Kidney (tissue), 22 donors: ENCODE measurements at places on chromosomes 3 and 15. TPM values are rescaled to one million over a fixed set of nuclear protein-coding genes. Genes with fewer than 3 reads are reported as not detected.
A peak's percentile ranks its signal among the peaks of the same experiment; 100 is the strongest.

DNA sequence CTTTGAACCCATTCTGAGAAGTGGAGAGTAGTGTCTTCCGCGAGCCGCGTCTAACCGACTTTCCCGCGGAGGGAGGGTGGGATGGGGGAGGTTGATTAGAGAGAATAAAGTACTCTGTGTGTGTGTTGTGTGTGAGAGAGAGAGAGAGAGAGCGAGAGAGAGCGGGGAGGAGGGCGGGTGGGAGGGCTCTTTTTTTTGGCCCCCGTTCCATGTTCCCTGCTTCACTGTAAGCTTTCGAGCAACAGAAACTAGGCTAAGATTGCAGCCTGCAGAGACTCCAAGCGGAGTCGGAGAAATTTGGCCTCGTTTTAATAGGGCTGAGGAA lies 1.6 kb upstream of the MEIS2 start:
- no peaks in the 10 kb centered on the region for H3K4me1 ChIP-seq
- peak overlapping the region; percentile 66 for H3K4me3 ChIP-seq
- H3K27ac ChIP-seq = peak overlapping the region; percentile 95

PIERCE2 gene
- total RNA-seq = 2.7 TPM

DNA sequence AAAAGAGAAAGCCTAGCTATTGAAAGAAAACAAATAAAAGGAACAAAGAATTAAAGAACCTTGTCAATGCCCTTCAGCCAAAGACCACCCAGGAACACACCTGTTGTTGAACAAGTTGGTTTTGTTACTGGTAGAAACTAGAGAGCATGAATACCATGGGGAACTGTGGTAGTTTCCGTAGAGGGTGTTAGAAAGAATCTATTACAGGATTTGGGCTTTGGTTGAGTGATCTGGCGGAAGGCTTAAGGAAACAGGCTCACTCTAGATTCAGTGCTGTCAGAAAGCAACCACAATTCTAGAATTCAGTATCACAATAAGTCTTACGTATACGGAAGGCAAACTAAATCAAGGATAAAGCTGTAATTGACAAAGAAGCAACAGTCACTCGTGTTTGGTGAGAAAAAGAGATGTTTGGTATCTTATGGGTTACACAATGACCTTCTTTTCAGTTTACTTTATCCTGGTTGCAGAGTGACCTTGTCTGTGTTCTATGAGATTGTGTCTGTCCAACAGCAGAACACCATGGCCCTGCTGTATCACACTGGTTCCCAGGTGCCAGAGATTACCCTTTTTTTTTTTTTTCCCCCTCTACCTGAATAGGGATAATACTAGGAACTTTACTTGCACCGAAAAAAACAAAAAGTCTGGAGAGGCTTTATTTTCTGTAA lies 265.9 kb downstream of the SHQ1 start:
- peak; percentile 38 for DNase-seq
- no peaks in the 10 kb centered on the region for H3K4me1 ChIP-seq
- no peaks in the 10 kb centered on the region for H3K36me3 ChIP-seq
- no peak overlapping the region for H3K4me3 ChIP-seq
- H3K27me3 ChIP-seq = no peaks in the 10 kb centered on the region
- no peak overlapping the region for H3K27ac ChIP-seq

HESX1 gene
- 0.79 TPM for total RNA-seq

GRCh38 chr15:66863390-66864085 lies 161.5 kb downstream of the SMAD6 start:
- DNase-seq = no peak
- no peaks in the 10 kb centered on the region for H3K36me3 ChIP-seq
- H3K4me1 ChIP-seq = no peaks in the 10 kb centered on the region
- no peak overlapping the region for H3K4me3 ChIP-seq
- no peaks in the 10 kb centered on the region for H3K27me3 ChIP-seq
- no peak overlapping the region for H3K27ac ChIP-seq

GRCh38 chr15:68025835-68026424 lies 28.2 kb upstream of the PIAS1 start:
- H3K27me3 ChIP-seq = no peaks in the 10 kb centered on the region
- H3K36me3 ChIP-seq = no peaks in the 10 kb centered on the region
- no peak overlapping the region for H3K27ac ChIP-seq
- H3K4me1 ChIP-seq = no peaks in the 10 kb centered on the region

DNA sequence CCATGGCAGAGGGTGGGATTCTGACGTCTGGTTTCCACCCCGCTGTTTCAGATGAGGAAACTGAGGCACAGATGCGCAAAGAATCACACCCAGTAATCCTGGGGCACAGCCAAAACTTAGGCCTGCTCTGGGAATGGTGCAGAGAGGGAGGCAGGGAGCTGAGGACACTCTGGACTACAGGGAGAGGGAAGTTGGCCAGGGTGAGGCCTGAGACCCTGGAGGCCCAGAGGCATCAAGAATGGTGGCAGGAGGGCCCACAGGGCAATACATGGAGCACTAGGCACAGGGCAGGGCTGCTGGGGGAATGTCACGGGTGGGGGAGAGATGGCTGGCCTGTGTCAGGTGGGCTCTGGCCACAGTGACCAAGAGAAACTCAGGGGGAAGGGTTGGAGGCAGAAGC lies 63.6 kb downstream of the TLE3 start:
- H3K27ac ChIP-seq = no peak overlapping the region
- H3K36me3 ChIP-seq = no peaks in the 10 kb centered on the region
- no peak overlapping the region for H3K4me3 ChIP-seq
- no peaks in the 10 kb centered on the region for H3K4me1 ChIP-seq
- no peak for DNase-seq

DNA sequence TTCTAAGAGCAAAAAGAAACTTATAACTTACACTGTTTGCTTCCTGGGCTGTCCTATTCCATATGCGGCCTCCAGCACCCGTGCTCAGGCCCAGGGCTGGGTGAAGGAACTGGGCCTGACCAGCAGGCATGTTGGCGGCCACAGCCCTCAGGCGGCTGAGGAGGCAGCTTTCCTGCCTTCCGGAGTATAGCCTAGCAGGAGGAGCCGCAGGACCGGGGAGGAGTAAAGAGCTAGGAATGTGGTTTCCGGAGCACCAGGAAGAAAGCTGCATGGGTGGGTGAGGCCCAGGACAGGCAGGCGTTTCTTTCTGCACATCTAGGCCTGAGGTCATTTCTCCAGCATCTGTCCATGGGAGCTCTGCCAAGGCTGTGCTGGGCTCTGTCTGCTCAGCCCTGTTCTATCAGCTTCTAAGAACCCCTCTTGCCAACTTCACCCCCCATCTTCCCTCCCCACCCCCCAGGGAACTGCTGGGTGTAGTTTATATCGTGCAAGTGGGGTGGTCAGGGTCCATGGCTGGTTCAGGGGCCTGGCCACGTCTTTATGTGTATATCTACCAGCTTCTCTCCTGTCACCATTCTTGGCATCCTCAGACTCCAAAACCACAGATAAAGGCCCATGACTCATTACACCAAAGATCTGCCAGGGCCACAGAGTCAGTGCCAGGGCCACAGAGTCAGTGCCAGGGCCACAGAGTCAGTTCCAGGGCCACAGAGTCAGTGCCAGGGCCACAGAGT lies 7.8 kb upstream of the KIF7 start:
- no peaks in the 10 kb centered on the region for H3K36me3 ChIP-seq
- H3K4me3 ChIP-seq = no peak overlapping the region
- no peaks in the 10 kb centered on the region for H3K27me3 ChIP-seq

DNA sequence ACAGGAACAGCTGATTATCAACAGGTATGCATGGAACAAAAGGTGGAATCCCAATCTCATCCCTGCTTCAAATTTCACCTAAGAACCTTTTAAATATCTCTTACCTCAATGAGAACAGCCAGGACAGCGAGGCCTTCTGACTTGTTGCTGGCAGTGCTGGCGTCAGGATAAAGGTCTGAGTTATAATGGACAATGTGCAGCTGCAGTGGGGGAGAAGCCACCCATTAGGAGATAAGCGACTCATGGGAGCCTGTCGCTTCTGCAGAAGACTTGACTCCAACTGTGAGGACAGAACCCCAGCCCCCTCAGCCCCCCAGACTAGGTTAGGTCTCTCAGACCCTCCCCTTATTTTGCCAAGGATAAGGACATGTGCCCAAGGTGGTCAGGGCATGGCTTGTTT lies 39.7 kb downstream of the CA12 start:
- peaks cover 56% of the 10 kb centered on the region for H3K36me3 ChIP-seq
- peaks cover 10% of the 10 kb centered on the region for H3K4me1 ChIP-seq
- H3K27ac ChIP-seq = no peak overlapping the region

- no peaks in the 10 kb centered on the region for H3K27me3 ChIP-seq
- no peaks in the 10 kb centered on the region for H3K4me1 ChIP-seq
- H3K4me3 ChIP-seq = no peak overlapping the region
- no peak overlapping the region for H3K27ac ChIP-seq
These were observed 25.6 kb downstream of the EAF1 start for GRCh38 chr3:15452961-15453360.

- DNase-seq = no peak
- no peak overlapping the region for H3K27ac ChIP-seq
- H3K4me3 ChIP-seq = no peak overlapping the region
- no peaks in the 10 kb centered on the region for H3K36me3 ChIP-seq
- H3K27me3 ChIP-seq = no peaks in the 10 kb centered on the region
These were observed 12.5 kb downstream of the P2RY14 start for GRCh38 chr3:151265866-151266265.

DNA sequence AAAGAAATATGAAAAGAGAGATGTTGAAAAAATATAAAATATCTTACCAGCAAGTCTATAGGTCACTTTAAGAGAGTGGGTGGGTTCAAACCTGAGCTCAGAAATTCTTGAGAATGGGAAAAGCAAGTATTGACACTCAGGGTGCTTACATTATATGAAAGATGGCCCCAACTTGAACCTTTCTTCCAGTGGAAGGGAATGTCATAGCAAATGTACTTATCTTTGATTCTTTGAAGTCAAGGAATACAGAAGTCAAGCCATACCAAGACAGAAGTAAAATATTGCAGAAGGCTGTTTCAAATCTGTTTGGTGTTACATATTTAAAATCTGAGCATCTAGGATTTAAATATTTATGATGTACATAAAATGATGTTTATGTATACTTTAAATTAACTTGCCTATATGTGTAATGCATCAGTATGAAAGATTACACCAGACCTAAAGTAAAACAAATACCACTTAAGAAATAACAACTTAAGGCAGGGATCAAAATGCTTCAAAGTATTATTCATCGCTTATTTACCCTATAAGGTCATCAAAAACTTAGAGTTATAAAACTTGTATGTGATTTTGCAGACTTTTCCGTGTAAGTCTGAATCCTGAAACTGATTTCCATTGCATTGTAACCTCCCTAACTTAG lies 8.7 kb downstream of the MME start:
- H3K27me3 ChIP-seq = no peaks in the 10 kb centered on the region
- H3K27ac ChIP-seq = no peak overlapping the region
- DNase-seq = peak; percentile 52
- H3K4me3 ChIP-seq = no peak overlapping the region
- H3K4me1 ChIP-seq = no peaks in the 10 kb centered on the region

GRCh38 chr3:170989100-170989648 lies 37.3 kb downstream of the SLC2A2 start:
- no peak overlapping the region for H3K4me3 ChIP-seq
- no peak for DNase-seq
- no peaks in the 10 kb centered on the region for H3K27me3 ChIP-seq
- no peaks in the 10 kb centered on the region for H3K36me3 ChIP-seq

CHST13 gene
- 3.3 TPM for total RNA-seq

DNA sequence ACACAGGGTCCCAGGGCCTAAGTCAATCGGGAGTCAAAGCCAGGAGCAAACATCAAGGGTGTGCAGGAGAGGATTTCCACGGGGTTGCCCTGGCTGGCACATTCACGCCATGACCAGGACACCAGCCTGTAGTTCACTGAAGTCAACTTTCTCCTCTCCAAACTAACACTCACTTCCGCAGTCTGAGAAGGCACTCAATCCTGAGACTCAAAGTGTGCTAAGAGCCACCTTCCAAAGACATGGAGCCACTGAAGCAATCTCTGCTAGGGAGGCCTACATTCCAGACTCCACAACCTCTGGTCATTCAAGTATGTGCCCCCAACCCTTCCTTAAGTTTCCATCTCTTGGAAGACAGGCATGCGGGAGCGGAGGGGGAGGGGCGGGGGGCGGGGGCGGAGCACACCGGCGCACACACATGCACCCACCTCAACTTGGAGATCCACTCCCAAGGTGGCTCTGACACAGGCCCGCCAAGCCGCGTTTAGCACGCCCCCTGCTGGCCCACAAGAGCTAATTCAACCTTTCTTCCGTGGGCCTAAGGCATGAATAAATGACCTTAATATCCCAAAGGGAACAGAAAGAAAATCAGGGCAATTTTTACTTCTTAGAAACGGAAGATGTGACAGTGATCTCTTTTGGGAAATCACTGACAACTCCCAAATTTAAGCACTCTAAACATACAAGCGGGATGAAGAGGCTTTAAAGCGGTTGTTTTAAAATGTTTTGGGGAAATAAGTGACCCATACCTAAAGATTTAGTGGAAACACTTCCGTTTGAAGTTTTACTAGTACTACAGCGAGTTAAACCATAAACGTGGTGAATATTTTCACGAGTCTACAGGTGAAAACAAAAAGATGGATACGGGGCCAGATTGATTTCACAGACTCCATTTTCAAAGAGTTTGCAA lies 162.5 kb upstream of the CHRNA7 start:
- peak; percentile 79 for DNase-seq
- no peaks in the 10 kb centered on the region for H3K36me3 ChIP-seq
- no peaks in the 10 kb centered on the region for H3K4me1 ChIP-seq
- no peaks in the 10 kb centered on the region for H3K27me3 ChIP-seq

- no peaks in the 10 kb centered on the region for H3K4me1 ChIP-seq
- H3K27ac ChIP-seq = no peak overlapping the region
- no peak for DNase-seq
- H3K27me3 ChIP-seq = no peaks in the 10 kb centered on the region
- no peak overlapping the region for H3K4me3 ChIP-seq
These were observed 216.1 kb downstream of the MTHFS start for GRCh38 chr15:79680720-79681119.

- H3K4me3 ChIP-seq = no peak overlapping the region
- H3K36me3 ChIP-seq = no peaks in the 10 kb centered on the region
- no peaks in the 10 kb centered on the region for H3K27me3 ChIP-seq
- peaks cover 4% of the 10 kb centered on the region for H3K4me1 ChIP-seq
These were observed 64.5 kb downstream of the CERS3 start for GRCh38 chr15:100464256-100464655.

MGA gene
- total RNA-seq = 40.1 TPM

- DNase-seq = no peak
- H3K4me3 ChIP-seq = no peak overlapping the region
- no peaks in the 10 kb centered on the region for H3K36me3 ChIP-seq
- no peaks in the 10 kb centered on the region for H3K4me1 ChIP-seq
- no peaks in the 10 kb centered on the region for H3K27me3 ChIP-seq
- H3K27ac ChIP-seq = no peak overlapping the region
These were observed 73.0 kb downstream of the TFRC start for GRCh38 chr3:196008929-196009328.

FMN1 gene
- 44.8 TPM for total RNA-seq

CASR gene
- 72.8 TPM for total RNA-seq

GREM1 gene
- 4.8 TPM for total RNA-seq

PCSK6 gene
- 7.3 TPM for total RNA-seq

NDN gene
- 19.9 TPM for total RNA-seq

- no peaks in the 10 kb centered on the region for H3K4me1 ChIP-seq
- H3K36me3 ChIP-seq = no peaks in the 10 kb centered on the region
- H3K27ac ChIP-seq = no peak overlapping the region
- H3K27me3 ChIP-seq = no peaks in the 10 kb centered on the region
- no peak for DNase-seq
- no peak overlapping the region for H3K4me3 ChIP-seq
These were observed 38.3 kb upstream of the TPM1 start for GRCh38 chr15:63004211-63004610.
